ENCODE measurements at places on chromosomes 4 and X.

DNA sequence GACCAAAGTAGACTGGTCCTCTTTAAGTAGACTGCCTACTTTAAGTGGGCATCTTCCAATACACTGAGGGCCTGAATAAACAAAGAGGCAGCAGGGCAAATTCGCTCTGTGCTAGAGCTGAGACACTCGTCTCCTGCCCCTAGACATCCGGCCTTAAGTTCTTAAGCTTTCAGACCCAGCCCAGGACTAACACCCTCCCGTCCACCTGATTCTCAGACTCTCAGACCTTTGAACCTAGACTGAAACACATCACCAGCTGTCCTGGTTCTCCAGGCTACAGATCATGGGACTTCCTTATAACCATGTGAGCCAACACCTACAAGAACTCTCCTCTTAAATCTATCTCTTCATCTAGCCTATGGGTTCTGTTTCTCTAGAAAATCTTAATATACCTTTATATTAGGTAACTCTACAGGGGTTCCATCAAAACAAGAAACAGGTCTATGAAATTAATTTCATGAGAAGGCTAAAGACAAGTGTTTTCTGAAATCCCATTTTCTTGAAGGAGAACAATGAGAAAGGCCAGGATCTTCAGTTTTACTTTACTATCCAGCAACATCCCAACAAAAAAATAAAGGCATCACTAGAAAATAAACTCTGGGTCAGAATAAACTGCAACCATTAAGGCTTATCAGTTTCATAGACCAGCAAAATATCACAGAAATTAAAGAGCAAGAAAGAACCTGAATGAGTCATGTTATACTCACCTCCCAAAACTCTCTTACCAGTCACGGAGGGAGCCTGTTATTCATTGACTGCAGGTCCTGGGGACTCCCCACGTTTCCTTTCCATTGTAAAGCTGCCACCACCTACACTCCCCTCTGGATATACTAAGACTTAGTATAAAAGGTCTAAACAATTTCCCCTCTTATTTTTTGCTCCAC is 14.8 kb downstream of the ADGRA3 start:
- DNase-seq, result no peak

DNA sequence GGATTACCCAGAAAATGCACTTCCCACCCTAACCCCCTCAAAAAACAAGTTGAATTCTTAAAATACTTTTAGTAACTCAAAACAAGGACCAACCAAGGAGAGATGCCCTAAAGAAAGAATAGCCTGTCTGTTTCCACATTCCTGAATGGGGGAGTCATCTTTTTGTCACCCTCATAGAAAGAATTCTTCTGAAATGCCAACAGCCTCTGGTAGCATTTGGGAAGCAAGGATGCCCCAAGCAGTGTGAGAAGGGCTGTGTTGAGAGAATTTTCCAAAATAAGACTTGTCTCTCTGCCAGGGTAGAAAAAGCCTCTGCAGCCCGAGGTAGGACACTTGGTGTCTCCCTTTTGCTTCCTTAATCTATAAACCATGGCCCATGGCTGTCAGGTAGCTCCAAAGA is 173.1 kb upstream of the VCX3A start:
- DNase-seq, result no peak

- no peak for DNase-seq
These were observed 30.3 kb downstream of the NFKB1 start for GRCh38 chr4:102531462-102531861.

DNA sequence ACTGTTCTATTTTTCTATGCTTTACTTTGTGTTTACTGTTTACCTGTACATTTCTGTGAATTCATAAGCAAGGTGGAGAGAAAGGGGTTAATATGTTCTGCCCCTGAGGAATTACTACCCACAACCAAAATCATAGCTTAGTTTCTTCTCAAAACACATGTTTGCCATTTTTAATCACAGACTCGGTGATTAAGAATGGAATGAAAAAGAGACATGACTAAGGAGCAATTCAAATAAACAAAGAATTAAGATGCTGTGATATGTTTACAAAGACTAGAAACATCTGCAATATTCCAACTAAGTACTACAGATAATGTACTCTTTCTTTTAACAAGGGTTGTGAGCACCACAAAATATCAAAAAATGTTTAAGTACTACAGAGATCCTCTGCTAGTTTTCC is 11.7 kb upstream of the FAT4 start:
- DNase-seq, result no peak

DNA sequence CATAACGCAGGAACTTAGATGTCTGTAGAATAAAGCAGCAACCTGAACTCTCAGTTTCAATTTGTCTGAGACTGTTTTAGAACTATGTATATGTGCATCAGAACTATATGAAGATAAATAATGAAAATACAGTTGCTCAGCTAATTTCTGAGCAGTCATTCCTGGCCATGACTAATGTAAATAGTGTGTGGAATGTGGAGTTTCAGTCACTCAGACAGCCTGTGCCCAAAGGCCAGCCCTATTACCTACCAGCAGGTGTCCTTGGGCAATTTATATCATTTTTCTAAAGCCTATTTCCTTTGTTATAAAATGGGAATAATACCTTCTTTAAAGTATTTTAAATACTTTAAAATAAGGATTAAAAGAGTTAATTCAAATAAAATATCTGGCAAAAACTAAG is 56.0 kb upstream of the RELL1 start:
- no peak for DNase-seq

DNA sequence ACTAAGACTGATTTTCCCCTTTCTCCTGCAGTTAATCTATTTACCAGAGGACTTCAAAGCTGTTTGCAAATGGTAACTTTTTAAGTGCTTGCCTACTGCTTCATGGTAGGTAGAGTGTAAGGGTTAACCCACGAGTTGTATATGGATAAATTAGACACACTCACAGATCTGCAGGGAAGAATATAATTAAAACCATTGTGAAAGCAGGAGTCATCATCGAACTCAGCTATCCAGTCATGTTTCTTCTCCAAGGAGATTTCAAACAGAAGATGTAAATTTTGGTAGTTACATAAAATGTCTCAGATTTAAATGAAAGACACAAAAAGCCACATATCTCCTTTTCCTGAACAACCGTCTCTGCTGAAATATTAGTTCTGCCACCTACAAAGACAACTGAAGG is 549 bp upstream of the XG start:
- DNase-seq, result no peak

DNA sequence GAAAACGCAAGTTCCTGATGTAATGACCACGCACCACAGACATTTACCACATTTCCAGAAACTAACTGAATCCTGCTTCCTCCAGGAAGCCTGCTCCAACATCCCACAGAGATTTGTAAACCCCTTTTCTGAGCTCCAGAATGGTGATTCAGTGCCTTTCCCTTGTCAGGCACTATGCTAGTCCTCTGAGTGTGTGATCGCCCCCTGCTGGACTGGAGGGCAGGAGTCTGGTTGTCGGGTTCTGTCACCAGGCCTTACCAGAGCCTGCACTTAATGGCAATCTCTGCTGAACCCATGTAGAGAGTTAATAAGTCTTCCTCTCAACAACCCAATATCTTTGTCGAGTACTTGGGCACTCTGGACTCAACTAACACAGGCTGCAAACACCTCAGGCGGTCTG is 14.5 kb upstream of the KDM5C start:
- DNase-seq, result no peak

DNA sequence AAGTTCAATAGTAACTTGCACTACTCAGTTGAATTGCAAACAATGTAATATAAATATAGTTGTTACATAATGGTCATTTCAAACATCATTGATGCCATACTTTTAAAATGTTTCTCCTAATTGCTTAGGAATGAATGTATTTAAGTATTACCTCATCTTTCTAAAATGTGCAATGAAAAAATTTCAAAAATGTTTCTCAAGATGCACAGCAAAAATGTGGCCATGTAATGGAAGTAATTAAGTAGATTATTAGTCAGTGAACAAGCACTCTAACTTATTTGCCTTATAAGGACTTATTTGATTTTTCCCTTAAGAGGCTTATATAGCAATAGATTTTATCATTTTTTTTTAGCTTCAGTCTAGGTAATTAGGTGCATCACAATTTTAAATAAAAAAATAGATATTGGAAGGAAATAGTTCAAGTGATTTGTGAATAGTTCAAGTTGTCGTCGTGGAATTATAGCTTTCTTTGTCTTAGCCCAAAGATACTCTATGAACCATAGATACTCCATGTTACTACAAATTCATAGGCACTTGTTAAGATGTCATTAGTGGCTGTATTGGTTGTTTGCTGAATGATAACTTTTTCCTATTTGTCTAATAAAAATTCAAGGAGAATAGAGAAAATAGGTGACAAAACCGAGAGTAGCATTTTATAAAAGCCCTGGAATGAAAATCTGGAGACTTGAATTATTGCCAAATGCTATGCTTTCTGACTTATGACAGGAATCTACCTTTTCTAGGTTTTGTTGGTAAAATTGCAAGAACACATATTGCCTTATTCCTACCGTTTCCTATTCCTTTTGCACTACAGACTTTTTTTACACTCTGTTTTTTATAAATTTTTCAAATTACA is 118.5 kb downstream of the TLL1 start:
- no peak for DNase-seq

- DNase-seq, result no peak
These were observed 17.5 kb upstream of the SH3KBP1 start for GRCh38 chrX:19904778-19905367.

- no peak for DNase-seq
These were observed 262.2 kb upstream of the INTU start for GRCh38 chr4:127370604-127371003.

DNA sequence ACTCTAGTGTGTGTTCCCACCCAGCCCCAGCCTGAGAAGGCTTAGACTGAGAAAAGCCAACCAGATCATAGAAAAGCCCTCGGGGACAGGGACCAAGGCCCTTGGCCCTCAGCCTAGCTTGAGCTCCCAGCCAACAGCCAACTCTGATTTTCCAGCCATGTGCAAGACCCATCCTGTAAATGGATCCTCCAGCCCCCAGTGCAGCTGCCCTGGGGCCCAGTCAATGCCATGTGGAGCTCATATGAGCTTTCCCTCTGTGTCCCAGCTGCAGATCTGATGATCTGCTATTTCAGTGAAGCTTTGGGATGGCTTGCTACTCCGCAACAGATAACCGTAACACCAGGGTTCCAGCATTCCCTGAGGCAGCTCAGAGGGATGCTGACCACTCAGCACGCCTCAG is 40.5 kb upstream of the CDKN2AIP start:
- DNase-seq, result no peak

- DNase-seq, result no peak
These were observed 74.2 kb downstream of the LIMCH1 start for GRCh38 chr4:41611881-41612871.
